ENCODE measurements at places on chromosomes 12 and 14.

DNA sequence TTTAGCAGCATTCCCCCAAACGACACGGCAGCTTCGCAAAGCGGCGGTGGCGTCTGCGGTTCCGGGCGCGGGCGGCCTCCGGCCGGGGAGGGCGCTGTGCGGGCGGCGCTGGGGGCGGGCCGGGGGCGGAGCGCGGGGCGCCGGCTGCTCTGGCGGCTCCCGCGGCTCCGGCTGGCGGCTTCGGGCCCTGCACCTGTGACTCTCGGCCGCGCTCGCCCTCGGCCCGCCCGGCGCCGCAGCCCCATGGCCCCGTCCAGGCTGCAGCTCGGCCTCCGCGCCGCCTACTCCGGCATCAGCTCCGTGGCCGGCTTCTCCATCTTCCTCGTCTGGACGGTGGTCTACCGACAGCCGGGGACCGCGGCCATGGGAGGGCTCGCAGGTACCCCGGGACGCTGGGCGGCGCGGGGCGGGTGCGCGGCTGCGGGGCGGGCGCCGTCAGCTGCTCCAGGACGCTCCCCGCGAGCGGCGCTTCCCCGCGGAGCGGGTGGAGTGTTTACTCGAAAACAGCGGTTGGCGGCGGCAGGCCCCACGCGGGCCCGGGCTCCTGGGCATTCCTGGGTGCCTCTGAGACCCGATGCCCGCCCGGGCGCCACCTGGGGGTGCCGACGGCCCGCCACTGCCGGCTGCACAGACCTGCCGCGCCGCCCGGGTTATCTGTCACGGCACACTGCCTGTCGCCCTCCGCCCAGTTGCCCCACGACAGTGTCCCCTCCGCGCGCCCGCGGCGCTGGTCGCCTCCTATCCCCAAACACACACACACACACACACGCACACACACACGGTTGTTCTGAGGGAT lies at the start of gene SLC48A1:
TSS of gene SLC48A1 (plus strand) at position 177 of the 796 bp plus-strand sequence. CDS start at position 244, 67 bp downstream.
- no peak for DNase-seq

DNA sequence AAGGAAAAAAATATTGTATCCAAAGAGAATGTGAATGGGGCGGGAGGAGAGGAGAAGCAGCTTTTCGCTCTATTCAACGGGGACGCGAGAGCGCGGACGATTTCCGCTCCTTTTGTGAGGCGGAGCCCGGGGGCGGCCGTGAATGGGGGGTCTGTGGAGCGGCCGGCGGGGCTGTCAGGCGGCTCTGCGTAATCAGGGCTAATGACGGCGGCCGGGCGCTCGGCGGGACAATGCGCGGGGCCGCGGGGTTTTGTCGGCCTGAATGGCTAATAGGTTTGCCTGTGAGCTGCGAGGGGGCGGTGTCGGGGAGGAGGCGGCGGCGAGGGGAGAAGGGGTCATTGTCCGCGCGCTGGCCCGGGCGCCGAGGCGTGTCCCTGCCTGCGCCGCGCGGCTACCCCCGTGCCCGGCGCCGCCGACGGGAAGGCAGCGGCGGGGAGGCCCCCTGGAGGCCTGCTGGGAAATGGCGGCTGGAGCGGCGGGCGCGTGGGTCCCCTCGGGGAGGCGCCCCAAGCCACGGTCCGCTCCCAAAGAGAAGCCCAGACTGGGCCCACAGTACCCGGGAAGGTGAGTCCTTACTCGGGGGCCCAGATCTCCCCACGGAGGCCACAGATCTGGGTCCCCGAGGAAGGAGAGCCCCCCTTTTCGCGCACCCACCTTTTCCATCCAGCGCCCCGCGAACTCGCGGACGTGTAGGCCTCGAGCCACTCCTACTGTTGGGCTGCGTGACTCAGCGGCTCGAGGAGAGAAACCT lies 6.0 kb downstream of the SIX6 start:
- DNase-seq = no peak

GRCh38 chr14:63642229-63642611 lies 549 bp upstream of the WDR89 start:
- peak; percentile 91 for DNase-seq

- DNase-seq = no peak
These were observed 412.9 kb downstream of the RAD51B start for GRCh38 chr14:68232300-68233055.

GRCh38 chr12:56334490-56334793 lies 642 bp upstream of the PAN2 start:
- no peak for DNase-seq

DNA sequence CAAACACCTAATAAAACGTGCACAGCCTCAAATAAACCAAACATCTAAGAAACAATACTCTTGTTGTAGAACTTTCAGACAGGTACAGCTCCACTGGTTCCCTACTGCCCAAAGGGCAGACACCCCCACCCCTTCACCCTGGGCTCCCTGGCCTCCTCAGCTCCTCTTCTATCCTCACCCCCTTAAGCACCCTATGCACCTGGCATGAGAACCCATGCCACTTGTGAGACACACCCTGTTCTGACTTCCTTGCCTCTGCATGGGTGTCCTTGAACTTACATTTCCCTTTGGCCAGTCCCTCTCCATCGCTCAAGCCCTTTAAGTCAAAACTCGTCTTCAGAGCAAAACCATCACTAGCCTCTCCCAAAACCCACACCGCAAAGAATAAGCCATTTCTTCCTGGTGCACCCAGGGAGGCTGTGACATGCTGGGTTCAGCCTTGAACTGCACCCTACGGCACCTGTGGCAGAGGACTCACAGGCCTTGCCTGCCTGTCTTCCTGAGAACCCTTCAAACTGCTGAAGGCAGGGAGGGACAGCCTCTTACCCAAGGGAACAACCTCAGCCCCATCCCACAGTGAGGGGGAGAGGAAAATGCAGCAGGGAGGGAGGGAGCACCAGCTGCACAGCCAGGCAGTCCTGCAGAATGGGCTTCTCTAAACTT lies 12.6 kb upstream of the ACTR6 start:
- no peak for DNase-seq

- peak; percentile 40 for DNase-seq
These were observed 503 bp downstream of the FBXO21 start for GRCh38 chr12:117189725-117190209.

- no peak for DNase-seq
These were observed 35.4 kb upstream of the APPL2 start for GRCh38 chr12:105271364-105271763.

DNA sequence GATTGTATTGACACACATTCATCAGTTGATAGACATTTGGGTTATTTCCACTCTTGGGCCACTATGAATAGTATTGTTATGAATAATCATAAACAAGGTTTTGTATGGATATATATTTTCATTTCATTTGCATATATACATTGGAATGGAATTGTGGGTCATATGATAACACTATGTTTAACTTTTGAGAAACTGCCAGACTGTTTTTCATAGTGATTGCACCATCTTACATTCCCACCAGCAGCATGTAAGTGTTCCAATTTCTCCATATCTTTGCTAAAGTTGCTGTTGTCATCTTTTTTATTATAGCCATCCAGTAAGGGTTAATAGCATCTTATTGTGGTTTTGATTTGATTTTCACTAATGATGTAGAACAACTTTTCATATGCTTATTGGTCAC lies 198.5 kb upstream of the PPFIA2 start:
- no peak for DNase-seq

GRCh38 chr12:132530447-132530846 lies 40.5 kb downstream of the FBRSL1 start:
- DNase-seq = no peak

DNA sequence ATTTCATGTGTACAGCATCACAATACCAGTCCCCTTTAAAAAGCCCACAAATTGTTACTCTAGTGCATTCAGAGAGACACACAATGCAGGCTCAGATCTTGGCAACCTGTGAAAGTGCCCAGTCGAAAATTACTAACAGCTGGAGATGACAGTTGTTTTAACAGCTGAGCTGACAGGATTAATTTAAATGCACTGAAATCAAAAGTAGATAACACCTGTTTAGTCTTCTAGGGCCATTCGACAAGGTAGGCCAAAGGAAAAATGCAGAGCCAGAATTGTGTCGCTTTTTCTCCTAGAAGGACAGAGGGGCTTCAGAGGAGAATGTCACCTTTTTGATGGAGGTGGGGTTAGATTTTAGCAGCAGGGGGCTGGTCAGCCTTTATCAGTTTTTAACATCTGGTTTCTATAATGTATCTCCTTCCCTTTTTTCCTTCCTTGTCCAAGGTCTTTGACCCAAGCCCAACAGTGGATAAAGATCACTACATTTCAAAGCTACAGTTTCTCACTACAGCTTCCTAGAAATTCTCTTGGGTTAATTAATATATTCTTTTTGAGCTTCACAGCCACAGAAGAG lies 139.1 kb downstream of the SOX5 start:
- no peak for DNase-seq

DNA sequence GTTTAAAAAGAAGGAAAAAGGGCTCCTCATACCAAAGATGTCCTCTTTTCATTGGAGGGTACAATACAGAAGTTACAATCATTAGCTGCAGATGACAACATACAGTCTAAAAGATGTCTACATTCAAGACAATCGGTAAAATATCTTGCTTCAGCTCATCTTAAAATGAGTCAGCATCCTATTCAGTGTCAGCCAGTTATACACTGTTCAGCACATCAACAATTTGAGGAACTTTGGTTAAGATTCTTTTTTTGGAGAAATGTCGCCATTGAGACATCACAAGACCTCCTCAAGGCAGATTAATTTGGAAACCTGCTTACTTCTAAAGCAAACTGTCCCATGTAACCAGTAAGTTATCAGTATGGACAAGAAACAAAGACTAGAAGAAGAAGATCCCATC lies 100.7 kb upstream of the SLC38A4 start:
- DNase-seq = no peak

GRCh38 chr12:78036874-78037273 lies 206.2 kb downstream of the NAV3 start:
- no peak for DNase-seq

DNA sequence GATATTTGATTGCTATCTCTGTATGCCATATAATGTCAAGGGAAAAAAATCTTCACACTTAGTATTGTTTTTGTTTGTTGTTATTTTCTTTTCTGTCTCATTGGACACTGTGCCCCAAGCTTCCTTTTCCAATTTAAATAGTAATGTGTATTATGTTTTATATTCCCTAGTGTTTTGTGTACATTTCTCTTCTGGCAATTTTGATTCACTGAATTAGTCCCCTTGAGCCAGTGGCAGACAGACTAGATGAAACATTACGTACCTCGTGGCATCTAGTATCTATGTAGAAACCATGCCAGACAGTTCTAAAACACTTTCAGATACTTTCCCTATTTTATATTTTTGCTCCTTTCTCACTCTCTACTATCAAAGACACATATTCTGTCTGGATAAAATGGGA lies at the start of gene OR6C1:
TSS of gene OR6C1 (plus strand) at position 301 of the 400 bp plus-strand sequence. CDS start 6,257 bp downstream, outside the sequence.
- DNase-seq = no peak

- no peak for DNase-seq
These were observed 351.3 kb downstream of the ZFP36L1 start for GRCh38 chr14:68441542-68441941.

DNA sequence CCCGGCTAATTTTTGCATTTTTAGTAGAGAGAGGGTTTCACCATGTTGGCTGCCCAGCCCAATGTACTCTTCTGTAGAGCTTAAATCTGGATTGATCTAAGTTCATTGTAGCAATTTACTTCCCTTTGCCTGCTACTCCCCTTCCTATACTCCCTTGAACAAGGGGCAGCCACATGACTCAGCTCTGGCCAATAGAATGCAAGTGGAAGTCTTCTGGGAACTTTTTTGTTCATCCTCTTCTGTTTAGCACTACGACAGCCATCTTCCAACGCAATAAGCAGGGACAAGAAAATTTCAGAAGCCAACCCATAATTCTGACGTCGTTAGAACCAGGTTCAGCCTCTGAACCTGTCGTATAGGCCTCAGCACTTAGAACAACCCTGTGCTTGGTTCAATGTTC lies 6.4 kb upstream of the RAD52 start:
- DNase-seq = no peak

GRCh38 chr12:48512855-48513254 lies 12.6 kb upstream of the OR8S1 start:
- no peak for DNase-seq

- DNase-seq = no peak
These were observed 2.9 kb upstream of the DENR start for GRCh38 chr12:122749569-122750332.

DNA sequence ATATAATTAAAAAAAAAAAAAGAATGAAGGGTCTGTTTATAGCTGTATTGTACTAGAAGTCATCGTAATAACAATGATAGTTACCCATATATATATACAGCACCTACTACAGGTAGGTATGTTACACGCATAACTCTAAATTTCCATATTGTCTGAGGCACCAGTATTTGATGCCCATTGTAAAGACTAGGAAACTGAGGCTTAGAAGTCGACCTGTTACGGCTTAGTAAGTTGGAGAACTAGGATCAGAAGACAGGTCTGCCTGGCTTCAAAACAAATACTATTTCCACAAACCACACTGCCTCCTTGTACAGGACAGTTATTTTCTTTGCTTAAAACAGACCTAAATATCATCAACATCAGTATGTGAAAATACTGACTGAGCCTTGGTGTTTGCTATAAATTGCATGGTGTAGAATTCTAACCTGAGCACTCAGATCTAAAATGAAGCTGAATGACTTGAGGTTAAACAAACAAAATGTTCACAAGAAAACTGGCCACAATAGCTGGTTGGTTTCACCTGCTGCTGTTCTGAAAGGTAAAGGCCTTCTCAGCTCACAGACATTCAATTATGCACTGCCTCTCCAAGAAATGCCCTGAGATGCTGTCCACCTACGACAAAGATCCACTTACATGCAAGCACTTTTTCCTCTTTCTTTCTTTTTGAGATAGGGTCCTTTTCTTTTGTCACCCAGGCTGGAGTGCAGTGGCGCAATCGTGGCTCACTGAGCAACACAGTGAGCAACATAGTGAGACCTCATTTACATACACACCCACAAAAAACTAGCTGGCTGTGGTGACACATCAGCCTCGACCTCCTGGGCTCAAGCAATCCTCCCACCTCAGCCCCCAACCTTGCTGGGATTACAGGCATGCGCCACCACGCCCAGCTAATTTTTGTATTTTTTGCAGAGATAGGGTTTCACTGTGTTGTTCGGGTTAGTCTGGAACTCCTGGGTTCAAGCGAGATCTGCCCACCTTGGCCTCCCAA lies 35.7 kb downstream of the SSH1 start:
- peak; percentile 85 for DNase-seq

DNA sequence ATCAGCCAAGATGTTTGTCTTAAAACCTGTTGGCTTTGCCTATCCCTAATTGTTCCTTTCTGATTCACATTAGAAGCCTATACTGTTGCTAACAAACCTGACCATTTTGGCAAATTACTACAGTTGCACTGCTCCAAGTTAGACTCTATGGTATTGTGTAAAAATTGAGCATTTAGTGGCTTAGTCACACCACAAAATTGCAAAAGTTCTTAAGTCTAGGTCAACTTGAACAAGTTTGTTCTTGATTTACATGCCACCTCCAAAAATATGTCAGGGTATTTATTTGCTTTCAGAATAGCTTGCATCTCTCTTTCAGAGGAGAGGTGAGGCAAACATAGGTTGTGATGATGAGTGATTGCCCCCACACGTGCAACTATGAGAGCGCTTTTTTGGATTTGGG lies 27.0 kb upstream of the PTHLH start:
- DNase-seq = no peak
